ENCODE measurements at places on chromosomes 11 and 22.

- no peak for DNase-seq
Observed at GRCh38 chr11:69241075-69241740, 52.7 kb upstream of the MYEOV start.

GRCh38 chr11:71500601-71501021 is 26.5 kb upstream of the KRTAP5-7 start:
- no peak for DNase-seq

DNA sequence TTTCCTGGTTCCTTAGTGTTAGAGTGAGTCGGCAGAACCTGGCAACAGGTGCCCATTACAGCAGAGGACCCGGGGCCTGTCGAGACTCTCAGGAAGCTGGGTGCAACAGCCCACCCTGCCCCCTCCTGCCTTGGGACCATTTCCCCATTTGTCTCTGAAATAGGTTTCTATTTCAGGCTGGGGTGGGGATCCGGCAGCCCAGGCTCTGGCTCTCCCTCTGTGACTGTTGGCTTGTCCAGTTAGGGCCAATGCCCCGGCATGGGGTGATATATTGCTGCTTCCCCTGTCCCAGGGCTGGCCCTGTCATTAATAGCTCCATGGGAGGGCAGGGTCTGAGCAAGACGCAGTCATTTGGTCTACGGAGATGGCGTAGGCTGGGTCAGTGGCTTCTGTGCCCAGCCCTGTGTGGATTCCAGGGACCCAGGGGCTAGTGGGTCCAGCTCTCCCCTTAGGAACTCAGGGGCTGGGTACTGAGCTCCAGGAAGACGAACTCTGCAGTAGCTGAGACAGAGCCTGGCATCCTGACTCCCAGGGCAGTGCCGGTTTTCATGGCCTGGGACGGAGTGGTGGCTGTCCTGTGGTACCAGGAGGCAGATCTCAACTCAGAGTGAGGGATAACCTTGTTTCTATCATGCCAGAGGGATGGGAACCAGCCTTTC is 2.7 kb downstream of the P2RY6 start:
- no peak for DNase-seq

GRCh38 chr22:27723708-27724107 is 77.8 kb downstream of the MN1 start:
- no peak for DNase-seq

DNA sequence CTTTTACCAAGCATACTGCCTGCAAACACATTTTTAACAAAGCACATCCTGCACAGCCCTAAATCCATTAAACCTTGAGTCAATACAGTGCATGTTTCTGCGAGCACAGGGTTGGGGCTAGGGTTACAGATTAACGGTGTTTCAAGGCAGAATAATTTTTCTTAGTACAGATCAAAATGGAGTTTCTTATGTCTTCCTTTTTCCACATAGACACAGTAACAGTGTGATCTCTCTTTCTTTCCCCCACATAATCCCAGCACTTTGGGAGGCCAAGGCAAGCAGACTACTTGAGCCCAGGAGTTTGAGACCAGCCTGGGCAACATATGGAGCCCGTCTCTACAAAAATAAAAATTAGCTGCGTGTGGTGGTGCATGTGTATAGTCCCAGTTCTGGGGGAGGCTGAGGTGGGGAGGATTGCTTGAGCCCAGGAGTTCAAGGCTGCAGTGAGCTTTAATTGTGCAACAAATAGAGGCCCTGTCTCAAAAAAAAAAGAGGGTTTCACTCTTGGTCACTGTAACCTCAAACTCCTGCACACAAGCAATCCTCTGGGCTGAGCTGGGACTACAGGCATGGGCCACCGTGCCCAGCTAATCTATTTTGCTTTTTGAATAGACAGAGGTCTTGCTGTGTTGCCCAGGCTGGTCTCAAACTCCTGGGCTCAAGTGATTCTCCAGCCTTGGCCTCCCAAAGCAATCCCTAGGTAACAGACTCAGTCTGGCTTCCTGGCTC is 19.7 kb upstream of the SLC3A2 start:
- DNase-seq: no peak

DNA sequence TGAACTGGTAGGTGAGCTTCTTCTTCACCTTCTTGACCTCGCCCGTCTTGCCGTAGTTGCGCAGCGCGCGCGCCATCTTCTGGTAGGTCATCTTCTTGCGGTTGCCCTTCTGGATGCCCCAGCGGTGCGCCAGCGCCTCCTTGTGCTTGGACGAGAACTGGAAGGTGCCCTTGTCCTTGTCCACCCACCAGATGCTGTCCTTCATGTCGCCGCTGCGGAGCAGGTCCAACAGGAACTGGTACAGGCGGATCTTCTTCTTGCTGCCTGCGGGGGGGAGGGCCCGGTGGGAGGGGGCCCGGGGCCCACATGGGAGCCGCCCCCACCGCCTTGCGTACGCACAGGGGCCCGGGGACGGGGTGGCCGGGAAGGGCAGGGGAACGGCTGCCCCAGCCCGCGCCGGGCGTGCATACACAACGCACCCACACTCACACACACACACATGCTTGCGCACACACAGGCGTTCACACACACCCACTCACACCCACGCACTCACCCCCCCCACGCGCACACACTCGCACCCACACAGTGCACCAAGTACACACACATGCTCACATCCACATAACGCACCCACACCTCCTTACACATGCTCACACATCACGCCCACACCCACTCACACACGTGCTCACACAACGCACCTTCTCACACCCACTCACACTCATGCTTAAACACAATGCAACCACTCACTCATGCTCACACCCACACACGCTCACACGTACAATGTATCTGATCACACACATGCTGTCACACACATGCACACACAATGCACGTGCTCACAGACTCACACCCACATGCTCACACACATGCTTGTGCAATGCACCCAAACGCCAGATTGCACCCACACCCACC is 3.0 kb upstream of the MYBPC3 start:
- DNase-seq: peak; percentile 48

- DNase-seq: no peak
Observed at GRCh38 chr11:98800696-98801095, 220.1 kb upstream of the CNTN5 start.

DNA sequence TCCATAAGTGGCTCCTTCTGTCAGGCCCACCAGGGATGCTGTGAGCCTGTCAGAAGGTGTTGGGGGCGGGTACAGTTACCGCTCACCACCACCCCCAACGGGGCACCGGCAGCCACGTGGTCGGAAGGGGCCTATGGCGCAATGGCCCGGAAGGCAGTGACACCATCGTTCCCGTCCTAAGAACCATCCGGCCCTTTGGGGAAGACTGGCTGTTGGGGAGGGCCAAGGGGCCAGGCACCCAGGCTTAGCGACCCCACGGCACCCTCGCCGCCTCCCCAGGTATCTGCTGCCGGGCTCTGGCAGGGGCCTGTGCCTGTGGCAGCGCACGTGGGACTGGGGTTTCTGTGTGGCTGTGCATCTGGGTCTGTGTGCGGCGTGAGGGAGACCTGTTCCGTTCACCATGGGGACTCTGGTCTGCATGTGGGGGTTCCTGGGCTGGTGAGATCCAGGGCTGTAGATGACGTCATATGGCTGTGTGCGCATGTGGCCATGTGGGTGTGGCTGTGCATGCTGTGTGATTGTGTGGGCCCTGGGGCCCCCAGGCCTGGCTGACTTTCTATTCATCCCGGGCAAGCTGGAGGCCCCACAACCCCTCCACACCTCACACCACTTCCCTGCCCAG is 717 bp downstream of the OSM start:
- DNase-seq: peak; percentile 85

DNA sequence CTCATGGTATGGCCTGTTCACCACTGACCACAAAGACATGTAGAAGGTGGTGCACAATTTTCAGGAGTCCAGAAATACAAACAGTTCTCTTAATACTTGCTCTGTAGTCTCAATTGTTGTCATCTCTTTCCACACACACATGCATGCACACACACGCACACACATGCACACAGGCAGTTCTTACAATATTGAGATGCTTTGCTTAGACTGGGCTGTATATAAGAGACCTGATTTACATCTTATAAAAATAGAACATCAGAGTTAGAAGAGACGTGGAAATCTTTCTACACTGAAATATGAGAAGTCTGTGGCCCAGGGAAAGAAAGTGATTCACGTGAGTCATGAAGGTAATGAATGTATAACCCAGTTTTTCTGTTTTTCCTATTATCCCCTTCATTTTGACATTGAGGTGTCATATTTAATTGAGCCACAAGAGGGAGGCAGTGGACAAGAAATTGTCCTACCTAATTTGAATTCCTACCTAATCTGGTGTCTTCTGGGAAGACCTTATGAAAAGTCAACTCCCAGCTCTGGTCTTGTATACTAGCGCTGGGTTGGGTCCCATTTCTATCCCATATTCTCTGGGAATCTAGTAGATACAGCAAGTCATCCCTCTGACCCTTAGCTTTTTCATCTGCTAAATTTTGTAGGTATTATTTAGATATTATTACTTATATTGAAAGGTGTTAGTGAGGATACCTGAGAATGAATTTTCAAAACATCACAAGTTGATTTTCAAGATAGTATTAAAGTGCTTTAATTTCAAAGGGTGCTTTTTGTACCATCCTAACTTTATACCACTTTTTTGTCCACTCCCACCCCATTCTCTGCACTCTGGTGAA is 14.9 kb upstream of the MS4A4A start:
- DNase-seq: no peak

DNA sequence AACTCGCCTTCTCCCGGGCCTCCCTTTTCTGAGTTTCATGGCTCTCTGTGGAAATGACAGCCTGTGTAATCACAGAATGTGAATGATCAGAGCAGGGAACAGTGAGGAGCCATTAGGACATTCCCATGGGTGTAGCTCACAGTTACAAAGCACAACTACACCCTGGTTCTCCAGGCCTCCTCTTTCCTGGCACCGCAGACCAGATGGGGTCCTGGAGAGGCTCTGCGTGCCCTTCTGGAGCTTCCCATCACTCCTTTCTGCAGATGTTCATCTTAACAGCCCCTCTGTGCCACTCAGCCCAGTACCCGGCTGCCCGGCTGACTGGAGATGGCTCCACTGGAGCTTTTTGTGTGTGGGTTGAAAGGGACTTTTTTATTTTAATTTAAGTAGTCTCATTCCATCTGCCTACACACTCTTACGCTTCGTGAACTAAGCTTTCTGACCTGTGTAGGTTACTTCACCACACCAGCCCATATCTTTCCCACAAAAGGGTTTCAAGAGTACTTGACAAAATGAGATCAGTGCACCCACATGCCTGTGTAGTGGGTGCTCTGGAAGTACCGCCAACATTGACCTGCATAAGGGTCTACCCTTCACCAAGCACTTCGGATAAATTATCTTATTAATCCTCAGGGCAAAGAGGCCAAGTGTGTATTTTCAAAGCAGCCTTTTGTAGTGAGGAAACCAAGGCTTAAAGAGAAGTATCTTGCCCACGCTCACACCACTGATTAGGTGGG is 29.8 kb downstream of the SREBF2 start:
- DNase-seq: peak; percentile 55

DNA sequence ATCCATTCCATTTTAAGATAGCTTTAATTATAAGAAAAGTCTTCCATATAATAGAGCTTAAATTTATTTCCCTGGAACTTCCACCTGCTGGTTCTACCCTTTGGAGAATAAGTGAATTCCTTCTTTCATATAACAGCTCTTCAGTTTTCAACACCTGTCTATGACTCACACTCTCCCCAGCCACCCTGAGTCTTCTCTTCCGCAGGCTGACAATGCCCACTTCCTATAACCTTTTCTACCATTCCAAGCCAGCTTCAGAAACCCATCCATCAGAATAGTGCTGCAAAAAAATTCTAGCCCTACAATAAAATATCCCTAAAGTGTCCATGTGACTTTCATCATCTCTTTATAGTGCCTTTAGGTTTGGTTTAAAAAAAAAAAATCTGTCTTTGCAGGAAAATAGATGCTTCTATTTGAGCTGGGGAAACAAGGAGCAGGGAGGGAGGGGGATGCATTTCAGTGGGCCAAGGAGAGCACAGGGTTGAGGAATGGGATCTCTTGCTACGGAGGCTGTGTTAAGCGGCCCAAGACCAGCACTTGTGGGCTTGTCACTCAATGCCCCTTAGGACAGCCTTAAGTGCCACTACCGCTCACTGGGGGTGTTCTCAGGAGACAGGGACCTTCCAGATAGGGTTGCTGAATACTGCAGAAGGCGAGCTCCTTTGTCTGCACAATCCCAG is 178.6 kb downstream of the DSCAML1 start:
- DNase-seq: no peak

DNA sequence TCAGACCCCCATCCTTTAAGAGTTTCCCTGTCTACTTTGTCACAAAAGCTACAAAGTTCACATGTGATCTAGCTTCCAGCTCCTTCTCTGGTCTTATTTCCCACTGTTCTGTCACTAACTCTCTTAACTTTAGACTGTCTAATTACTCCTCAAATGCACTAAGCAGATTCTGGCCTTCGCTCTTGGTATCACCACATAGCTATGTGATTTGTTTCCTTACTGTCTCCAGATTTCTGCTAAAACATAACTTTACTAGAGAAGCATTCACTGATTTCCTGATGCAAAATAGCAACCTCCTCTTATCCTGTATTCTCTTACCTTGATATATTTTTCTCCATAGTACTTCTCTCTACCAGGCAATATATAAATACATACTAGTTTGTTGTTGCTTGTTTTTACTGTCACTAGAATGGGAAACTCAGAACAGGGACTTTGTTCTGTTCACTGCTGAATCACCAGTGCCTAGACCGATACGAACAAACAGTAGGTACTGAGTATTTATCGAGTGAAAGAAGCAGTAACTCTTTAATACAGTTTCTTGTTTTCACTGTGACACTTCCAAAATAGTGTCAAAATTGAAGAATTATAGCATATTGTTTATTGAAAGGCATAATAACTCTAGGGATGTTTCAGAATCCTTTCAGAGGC is 205.6 kb downstream of the DDX10 start:
- DNase-seq: no peak

GRCh38 chr11:5671831-5672230 is 13.0 kb downstream of the TRIM5 start:
- DNase-seq: no peak

GRCh38 chr11:78460471-78460870 is 42.9 kb upstream of the GAB2 start:
- DNase-seq: no peak

DNA sequence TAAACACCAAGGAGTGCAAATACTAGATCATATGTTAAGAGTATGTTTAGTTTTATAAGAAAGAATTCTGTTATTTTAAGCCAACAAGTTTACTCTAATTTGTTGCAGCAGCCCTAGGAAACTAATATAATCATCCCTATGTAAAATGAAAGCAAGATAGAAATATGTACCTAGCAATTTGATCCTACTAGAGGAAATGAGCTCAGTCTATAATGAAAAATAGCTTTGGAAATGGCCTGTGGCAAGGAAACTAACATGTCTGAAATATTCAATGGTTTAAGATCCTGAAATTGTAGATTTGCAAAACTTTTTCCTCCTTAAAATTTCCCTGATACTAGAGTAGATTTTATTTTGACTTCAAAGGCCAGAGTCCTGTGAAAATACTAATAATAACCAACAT is 112.7 kb upstream of the SLC5A12 start:
- DNase-seq: no peak

DNA sequence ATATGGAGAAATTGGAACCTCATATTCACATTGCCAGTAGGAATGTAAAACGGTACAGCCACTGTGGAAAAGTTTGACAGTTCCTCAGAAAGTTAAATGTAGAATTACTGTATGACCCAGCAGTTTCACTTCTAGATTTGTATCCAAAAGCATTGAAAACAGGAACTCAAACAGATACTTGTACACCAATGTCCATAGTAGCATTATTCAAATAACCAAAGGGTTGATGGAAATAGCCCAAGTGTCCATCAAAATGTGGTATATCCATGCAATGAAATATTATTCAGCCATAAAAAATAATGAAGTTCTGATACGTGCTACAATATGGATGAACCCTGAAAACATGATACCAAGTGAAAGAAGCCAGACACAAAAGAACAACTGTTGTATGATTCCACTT is 17.8 kb downstream of the PRRG4 start:
- no peak for DNase-seq

- no peak for DNase-seq
Observed at GRCh38 chr11:117874253-117874909, 2.1 kb downstream of the FXYD6 start.
